ENCODE measurements at places on chromosomes 6 and 20.

DNA sequence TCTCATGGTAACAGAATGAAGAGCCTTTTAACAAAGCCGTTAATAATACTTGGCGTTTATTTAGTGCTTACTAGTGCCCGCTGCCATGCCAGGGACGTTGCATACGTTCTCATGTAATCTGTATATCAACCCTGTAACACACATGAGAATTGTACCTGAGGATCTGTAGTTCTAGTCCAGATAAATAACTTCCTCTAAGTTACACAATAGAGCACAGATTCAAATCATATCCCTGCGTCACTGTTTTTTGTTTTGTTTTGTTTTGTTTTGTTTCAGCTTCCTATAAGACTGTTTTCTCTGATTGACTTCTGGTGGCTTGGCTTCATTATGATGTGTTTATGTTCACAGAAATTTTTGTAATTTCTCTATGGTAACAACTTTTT lies 553 bp downstream of the ZSCAN16 start:
- no peak for DNase-seq

DNA sequence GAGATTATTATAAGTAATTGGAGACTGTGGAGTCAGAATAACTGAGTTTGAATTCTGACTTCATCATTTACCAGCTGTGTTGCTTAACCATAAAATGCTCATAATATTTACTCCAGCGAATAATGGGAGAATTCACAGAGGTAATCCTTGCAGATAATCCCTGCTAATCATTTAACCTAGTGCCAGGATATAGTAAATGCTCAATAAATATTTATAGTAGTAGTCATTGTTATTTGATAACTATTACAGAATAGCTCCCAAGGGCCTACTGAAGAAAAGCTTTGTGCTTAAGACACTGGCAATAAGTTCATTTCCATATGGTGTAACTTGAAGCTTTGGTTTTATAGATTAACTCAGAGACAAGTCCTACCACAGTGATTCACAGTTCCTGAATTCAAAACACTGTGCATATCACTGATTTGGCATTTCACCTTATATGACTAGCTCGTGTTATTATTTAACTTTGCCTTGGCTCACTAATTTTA lies 208.8 kb upstream of the PLCB4 start:
- DNase-seq, result peak; percentile 95

GRCh38 chr20:37627060-37627766 lies 66.6 kb upstream of the CTNNBL1 start:
- DNase-seq, result peak; percentile 49

DNA sequence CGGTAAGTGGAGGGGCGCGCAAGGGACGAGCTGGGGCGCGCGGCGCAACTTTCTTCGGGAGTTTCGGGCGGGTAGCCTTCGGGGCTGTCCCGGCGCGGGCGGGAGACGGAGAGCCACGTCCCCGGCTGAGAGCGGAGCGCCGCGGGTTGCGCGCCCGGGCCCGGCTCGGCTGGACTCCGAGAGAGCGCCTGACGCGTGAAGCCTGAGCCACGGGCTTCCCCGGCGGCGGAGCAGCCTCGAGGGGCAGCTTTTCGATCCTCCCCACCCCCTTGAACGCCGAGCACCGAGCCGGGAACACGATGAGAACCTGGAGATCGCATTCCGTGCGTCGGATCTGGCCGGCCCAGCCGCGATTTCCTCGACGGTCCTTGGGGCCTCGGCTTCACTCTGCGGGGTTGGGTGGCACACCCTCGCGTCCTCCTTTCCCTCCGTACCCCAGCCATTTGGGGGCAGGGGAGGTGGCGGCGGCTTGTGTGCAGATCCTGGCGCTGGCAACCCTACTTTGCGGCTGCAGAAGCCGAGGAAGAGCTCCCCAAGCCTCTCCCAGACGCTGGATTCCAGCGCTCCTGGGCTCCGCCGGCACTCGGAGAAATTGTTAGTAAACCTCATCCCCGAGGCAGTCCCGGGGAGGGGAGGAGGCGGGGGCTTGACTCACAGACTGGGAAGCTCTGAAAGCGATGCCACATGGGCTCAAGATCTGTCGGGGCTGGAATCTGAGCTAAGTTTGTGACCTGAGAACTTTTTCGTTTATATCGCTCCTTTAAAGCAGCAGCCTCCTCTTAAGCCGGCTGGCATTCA lies 572 bp downstream of the DSE start:
- peak; percentile 94 for DNase-seq

DNA sequence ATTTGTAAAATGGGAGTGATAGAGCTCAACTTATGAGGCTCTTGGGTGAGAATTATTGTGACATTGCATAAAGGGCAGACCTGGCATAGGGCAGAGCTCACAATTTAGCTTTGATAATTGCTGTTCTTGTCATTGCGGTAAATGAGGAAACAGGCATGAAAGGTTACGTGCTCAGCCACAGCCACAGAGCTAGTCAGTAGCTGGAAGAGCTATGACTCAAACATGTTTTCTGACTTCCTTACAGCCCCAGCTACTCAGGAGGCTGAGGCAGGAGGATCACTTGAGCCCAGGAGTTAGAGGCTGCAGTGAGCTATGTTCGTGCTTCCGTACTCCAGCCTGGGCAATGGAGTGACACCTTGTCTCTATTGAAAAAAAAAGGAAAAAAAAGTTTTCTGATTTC lies 3.5 kb upstream of the GHRH start:
- DNase-seq, result no peak

- DNase-seq, result no peak
Observed at GRCh38 chr6:96537726-96538125, 16.1 kb downstream of the UFL1 start.

- no peak for DNase-seq
Observed at GRCh38 chr6:44267252-44267651, 1.9 kb upstream of the NFKBIE start.

DNA sequence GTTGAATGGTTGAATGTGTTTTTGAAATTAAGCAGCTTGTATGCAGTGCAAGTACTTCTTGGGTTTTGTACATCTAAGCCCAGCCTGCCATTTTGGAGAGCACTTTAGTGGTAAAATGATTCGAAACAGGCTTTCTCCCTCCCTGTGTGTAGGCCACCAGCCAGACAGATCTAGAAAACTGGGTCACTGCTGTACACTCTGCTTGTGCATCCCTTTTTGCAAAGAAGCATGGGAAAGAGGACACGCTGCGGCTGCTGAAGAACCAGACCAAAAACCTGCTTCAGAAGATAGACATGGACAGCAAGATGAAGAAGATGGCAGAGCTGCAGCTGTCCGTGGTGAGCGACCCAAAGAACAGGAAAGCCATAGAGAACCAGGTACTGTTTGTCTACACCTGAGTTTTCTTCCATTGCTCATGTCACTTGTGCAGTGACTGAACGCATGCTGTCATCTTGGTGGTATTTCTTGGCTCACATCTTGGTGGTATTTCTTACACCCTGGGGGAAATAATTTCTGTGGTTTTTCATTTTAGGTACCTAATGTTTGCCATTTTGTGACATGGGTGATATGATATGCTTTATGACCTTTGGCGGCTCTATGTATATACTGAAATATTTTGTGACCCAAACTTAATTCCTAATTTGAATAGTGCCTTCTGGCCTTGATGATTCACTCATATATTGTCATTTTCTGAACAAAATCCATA lies 115.7 kb upstream of the CLDN20 start:
- no peak for DNase-seq

- DNase-seq, result peak; percentile 84
Observed at GRCh38 chr6:81562169-81562568, 190.3 kb downstream of the TENT5A start.

GRCh38 chr6:19382676-19383075 lies 454.5 kb upstream of the ID4 start:
- no peak for DNase-seq

DNA sequence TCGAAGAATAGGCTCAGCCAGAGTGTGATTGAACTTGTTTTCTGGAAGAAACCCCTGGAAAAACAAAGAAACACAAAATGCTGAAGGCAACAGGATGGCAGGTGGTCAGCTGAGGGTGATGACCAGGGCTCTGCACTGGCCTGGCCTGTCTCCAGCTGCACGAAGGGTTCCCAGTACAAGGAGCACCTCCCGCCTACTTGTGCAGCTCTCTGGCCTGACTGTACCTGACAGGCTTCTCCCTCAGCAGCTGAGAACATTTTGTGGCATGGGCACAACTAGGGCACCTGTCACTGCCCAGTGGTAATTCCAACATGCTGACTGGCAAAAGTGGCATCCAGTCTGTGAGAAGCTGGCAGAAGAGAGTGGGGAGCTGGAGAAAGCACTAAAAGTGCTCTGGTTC lies 38.8 kb upstream of the EMILIN3 start:
- no peak for DNase-seq

- peak; percentile 41 for DNase-seq
Observed at GRCh38 chr6:148711833-148712654, 34.8 kb upstream of the UST start.

DNA sequence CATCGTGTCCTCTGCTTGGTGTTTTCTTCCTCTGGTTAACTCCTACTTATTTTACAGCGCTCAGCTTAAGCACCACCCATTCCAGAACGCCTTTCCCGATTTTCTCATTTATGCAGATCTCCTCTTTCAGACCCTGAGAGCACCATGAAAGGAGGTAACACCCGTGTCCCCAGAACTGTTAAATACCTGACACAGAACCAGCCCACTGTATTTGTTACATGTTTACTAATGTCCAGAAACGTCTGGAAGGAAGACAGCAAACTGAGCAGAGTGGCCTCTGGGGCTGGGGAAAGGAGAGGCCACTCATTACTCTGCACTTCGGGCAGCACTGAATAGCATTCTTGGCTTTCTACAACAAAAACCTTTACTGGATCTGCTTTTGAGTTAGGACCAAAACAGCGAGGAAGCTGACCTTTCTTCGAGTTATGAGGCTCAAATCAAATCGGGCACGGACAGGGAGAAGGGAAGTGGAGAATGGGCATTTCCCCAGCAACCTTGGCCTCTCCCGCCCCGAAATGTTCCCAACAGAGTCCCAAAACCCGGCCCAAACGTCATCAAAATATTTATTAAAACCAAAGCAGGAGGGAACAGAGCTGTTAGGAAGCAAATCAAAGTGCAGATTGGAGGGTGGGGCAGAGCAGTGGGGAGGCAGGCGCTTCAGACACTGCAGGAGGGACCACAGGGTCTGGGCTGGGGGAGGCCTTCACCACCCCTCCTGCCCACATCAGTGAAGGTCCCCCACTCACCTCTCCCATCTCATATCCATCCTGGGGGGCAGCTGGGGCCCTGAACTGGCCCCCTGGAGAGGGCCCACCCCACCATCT lies 1.1 kb upstream of the NECAB3 start:
- no peak for DNase-seq

DNA sequence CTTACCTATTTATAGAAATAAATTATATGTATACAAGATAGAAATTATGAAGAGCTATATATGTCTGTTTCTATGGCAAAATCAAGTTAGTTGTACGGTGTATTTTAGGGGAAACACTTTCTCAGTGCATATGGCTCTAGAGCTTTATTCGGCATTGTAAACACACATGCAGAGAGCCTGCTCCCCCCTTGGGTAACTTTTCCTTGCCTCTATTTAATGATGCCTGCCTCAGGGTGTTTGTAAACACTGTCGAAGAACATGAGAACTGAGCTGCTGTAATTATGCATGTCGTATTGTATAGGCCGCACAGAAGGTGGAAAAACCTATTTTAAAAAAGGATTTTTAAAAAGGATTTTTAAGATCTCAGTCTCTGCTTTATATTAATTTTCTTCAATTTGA lies 133.4 kb downstream of the FNDC1 start:
- DNase-seq, result no peak

- no peak for DNase-seq
Observed at GRCh38 chr20:51062065-51062464, 39.2 kb upstream of the KCNG1 start.

GRCh38 chr20:38842558-38842981 lies 37.1 kb downstream of the PPP1R16B start:
- no peak for DNase-seq

GRCh38 chr6:35691027-35691824 lies 2.5 kb upstream of the FKBP5 start:
- DNase-seq, result no peak

- no peak for DNase-seq
Observed at GRCh38 chr6:69456086-69456485, 340.7 kb downstream of the LMBRD1 start.

DNA sequence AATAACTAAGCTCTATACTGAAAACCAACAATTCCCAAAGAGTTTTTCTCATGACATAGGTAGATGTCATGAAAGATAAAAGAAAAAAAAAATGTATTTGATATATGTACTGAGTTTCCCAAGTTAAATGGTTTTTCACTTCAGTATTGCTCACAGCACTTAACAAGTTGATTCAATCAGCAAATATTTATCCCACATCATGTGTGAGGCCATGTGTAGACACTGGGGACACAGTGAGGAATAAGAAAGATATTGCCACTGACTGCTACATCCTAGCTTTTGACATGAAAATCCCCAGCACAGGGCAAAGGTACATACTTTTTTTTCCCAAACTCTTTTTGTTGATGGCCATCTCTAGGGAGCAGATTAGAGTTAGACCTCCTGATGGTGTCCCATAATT lies 25.3 kb downstream of the SPTLC3 start:
- no peak for DNase-seq

DNA sequence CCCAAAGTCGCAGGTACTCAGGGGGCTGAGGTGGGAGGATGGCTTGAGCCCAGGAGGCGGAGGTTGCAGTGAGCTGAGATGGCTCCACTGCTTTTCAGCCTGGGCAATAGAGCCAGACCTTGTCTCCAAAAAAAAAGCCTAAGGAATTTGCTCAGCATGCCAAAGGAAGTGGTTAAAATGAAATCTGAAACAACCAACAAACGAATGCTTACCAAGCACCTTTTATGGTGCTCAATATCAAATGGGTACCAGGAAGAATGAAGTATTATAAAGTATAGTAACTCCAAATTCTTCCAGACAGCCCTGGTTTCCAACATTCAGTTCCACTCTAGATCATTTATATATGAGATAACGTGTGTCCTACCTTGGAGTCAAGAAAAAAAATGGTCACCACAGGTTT lies 14.0 kb downstream of the GMDS start:
- peak; percentile 36 for DNase-seq

DNA sequence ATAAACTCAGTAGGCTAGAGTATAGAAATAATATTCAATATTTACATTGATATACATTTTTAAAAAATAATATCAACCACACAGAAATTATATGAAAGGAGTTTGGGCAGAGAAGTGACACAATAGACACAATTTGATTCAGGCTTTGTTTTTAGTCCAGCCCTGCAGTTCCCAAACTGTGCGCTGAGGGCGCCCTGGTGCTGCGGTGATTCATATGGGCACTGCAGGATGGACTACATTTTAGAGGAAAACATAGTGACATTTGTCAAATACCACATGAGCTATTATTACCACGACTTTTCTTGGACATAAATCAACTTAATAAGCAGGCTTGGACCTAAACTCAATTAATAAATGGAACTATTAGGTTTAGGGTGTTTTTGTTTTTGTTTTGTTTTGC lies 364.3 kb upstream of the ID4 start:
- DNase-seq, result no peak

GRCh38 chr20:16350465-16350864 lies 222.8 kb downstream of the KIF16B start:
- DNase-seq, result peak; percentile 12

GRCh38 chr20:57179265-57179664 lies 87.2 kb downstream of the BMP7 start:
- DNase-seq, result peak; percentile 7

GRCh38 chr6:31222496-31222895 lies 49.4 kb downstream of the HLA-C start:
- DNase-seq, result no peak

- no peak for DNase-seq
Observed at GRCh38 chr20:49160057-49160929, 27.8 kb downstream of the STAU1 start.

- peak; percentile 81 for DNase-seq
Observed at GRCh38 chr6:39887692-39888450, 46.4 kb downstream of the MOCS1 start.

- no peak for DNase-seq
Observed at GRCh38 chr20:19381947-19382346, 169.5 kb downstream of the SLC24A3 start.

- DNase-seq, result no peak
Observed at GRCh38 chr6:38636027-38636426, 3.7 kb downstream of the BTBD9 start.
